Smooth muscle cell of the pulmonary artery (primary cell): ENCODE measurements at places on chromosomes 12 and 14. TPM values are rescaled to one million over a fixed set of nuclear protein-coding genes. Genes with fewer than 3 reads are reported as not detected.

The CD163L1 gene
- total RNA-seq, result 0.43 and 2.6 TPM in 2 replicates

The BBS10 gene
- total RNA-seq, result 15.6 and 21.1 TPM in 2 replicates

The LRP6 gene
- 56.1 and 78.6 TPM in 2 replicates for total RNA-seq

The MYH6 gene
- not detected in 2 replicates for total RNA-seq

The SETD3 gene
- total RNA-seq, result 39.6 and 39.7 TPM in 2 replicates

The CRACR2A gene
- total RNA-seq, result 0.69 and 4.3 TPM in 2 replicates

The FGF6 gene
- not detected in 2 replicates for total RNA-seq

The SMCO2 gene
- total RNA-seq, result 0.40 TPM in 1 of 2 replicates, not detected in the other

The RFLNA gene
- 5.7 and 14.8 TPM in 2 replicates for total RNA-seq

The ASCL1 gene
- not detected in 2 replicates for total RNA-seq

The HVCN1 gene
- 2.3 and 2.7 TPM in 2 replicates for total RNA-seq

The MYO1A gene
- under 0.01 and 0.53 TPM in 2 replicates for total RNA-seq

The SOX5 gene
- total RNA-seq, result 3.0 and 6.6 TPM in 2 replicates

The DNAH10 gene
- total RNA-seq, result 0.13 and 0.46 TPM in 2 replicates

The ZNF891 gene
- 1.2 and 1.4 TPM in 2 replicates for total RNA-seq

The NOVA1 gene
- 3.8 and 4.8 TPM in 2 replicates for total RNA-seq

The HDAC7 gene
- total RNA-seq, result 46.5 and 62.4 TPM in 2 replicates

The CLEC2A gene
- total RNA-seq, result not detected in 2 replicates

The ARG2 gene
- 3.8 and 4.1 TPM in 2 replicates for total RNA-seq

The DEGS2 gene
- 0.07 and 0.26 TPM in 2 replicates for total RNA-seq

The STXBP6 gene
- total RNA-seq, result 1.7 and 7.6 TPM in 2 replicates

The TAS2R19 gene
- 5.1 and 9.1 TPM in 2 replicates for total RNA-seq

The CRIP1 gene
- total RNA-seq, result 5.1 and 7.4 TPM in 2 replicates

The PDZRN4 gene
- 0.07 TPM in 1 of 2 replicates, not detected in the other for total RNA-seq

The TPPP2 gene
- not detected in 2 replicates for total RNA-seq

The IRF9 gene
- 54.0 and 57.1 TPM in 2 replicates for total RNA-seq

The SERPINA10 gene
- not detected in 2 replicates for total RNA-seq

The GXYLT1 gene
- 9.0 and 11.7 TPM in 2 replicates for total RNA-seq

The BATF gene
- total RNA-seq, result 0.26 TPM in 1 of 2 replicates, not detected in the other
